ENCODE measurements at places on chromosomes 1 and 21.

- no peak for DNase-seq
Measured at GRCh38 chr1:208977638-208978256, 605.8 kb upstream of the CAMK1G start.

GRCh38 chr1:40784141-40784770, 669 bp downstream of the KCNQ4 start:
- no peak for DNase-seq

DNA sequence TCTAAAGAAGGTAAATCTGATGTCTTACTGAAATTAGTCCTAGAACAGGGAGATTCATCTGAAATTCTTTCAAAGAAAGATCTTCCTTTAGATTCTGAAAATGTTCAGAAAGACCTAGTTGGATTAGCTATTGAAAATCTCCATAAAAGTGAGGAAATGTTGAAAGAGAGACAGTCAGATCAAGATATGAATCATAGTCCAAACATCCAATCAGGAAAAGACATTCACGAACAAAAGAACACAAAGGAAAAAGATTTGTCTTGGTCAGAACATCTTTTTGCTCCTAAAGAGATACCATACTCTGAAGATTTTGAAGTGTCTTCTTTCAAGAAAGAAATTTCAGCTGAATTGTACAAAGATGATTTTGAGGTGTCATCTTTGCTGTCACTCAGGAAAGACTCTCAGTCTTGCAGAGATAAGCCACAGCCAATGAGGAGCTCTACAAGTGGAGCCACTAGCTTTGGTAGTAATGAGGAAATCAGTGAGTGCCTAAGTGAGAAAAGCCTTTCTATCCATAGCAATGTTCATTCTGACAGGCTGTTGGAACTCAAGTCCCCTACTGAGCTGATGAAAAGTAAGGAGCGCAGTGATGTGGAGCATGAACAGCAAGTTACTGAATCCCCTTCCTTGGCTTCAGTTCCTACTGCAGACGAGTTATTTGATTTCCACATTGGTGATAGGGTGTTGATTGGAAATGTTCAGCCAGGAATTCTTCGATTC, 61.6 kb upstream of the QSOX1 start:
- DNase-seq = no peak

- DNase-seq = no peak
Measured at GRCh38 chr1:84583648-84584047, 9.4 kb upstream of the CTBS start.

DNA sequence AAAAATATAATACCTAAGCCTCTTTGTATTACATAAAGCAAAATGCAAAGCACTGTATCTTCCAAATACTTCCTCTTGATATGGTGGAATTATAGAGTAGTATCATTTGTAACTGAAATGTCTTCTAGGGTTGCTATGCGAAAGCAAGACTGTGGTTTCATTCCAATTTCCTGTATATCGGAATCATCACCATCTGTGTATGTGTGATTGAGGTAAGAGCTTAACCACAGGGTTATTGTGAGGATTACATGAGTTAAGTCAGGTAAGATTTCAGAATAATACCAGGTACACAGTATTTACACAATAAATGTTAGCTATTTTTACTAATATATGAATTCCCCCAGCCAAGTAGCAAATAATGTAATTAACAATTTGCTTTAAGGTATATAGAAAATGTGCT, 24.7 kb downstream of the CD53 start:
- no peak for DNase-seq

DNA sequence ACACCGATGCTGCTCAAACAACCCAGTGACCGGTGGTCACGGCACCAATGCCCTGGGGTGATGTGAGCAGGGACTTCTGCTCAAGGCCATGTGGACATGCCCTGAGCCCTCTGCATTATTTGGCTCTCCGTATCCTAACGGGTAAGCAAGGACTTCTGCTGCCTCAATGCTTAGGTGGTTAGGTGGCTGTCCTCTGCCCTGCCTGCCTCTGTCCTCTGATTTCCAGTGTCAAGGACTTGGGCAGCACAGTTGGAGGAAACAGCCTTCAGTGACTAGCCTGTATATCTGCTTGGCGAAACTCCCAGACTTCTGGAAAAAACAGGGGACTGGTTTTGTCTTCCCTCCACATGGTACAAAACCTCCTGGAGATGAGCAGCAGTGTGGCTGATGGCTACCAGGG, 34.5 kb downstream of the DNAJC11 start:
- DNase-seq = no peak

DNA sequence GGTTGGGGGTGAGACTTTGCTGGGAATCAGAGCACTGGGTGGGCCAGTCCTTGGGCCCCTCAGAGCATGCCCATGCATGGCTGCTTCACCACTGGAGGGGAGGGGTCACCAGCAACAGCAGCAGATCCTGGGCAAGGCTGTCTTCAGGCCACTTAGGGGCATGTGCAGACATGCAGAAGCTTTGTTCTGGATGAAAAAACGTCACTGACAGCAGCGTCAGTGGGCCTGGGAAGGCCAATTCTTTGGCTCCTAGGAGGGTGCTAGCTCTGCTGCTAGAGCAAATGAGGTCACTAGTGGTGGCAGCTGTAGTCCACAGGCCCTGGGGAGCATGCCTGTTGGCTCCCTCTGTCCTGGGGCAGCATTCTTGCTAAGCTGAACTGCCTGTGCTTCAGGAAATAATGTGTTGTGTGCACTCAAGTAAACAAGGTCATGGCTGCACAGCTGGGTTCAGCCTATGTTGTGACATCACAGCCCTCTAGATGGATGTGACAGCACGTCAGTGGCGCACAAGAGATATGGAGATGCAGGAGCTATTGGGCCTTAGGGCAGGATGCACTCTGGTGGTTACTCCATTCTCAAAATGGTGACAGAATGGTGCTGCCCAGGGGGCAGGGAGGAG, 27.0 kb downstream of the ZC3H11B start:
- no peak for DNase-seq

DNA sequence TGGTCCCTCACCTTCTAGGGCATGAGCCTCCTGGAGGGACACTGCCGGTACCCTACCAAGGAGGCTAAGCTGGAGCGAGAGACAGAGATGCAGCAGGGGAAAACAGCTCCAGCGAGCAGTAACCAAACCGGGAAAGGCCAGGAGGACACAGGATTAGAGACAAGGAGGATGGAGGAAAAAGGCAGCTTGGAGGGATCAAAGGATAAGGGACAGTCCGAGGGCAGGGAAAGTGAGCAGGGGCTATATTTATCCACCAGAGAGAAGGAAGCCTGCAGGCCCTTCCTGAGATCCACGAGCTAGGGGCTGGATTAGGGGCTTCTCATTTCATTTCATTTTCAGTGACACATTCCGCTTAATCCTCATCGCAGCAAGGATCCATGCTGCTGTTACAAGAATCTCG, 33.8 kb upstream of the PRELP start:
- no peak for DNase-seq

GRCh38 chr1:232593717-232594502, 36.0 kb downstream of the SIPA1L2 start:
- no peak for DNase-seq

GRCh38 chr1:68322096-68322495, 89.8 kb upstream of the WLS start:
- no peak for DNase-seq

DNA sequence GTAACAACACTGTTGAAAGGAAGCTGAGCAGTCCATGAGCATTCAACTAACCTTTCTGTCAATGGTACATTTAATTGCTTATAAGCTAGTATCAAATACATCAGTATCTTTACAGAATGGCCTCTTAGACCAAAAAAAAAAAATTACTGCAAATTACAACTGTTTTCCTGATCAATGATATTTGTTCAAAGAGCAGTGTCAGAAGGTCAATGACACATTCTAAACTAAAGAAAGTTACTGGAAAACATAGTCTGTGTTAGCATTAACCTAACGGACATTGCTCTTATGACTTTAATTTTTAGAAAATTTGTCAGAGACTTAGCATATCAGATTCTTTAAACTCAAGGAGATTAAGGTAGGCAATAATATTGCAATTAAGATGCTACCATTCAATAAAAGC, 162.5 kb downstream of the KCNT2 start:
- DNase-seq = no peak

- no peak for DNase-seq
Measured at GRCh38 chr1:83717785-83718184, 281.1 kb downstream of the TTLL7 start.

DNA sequence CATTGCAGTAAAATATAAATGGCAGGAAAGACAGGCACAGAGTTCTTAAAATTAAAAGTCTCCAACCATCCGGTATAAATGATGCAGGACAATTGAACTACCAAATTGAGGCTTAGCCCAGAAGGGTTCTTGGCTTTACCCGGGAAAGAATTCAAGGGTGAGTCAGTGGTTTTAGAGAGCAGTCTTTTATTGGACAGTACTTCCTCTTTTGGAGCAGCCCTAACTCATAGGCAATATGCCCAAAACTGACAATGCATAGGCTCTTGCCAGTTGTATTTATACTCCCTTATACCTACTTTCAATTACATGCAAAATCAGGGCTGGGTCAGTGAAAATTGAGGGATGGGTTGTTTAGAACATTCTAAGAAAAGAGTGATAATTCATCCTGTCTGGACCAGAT, 1628.9 kb upstream of the PRMT6 start:
- DNase-seq = no peak

- DNase-seq = no peak
Measured at GRCh38 chr21:38300141-38300578, 43.4 kb downstream of the KCNJ15 start.

DNA sequence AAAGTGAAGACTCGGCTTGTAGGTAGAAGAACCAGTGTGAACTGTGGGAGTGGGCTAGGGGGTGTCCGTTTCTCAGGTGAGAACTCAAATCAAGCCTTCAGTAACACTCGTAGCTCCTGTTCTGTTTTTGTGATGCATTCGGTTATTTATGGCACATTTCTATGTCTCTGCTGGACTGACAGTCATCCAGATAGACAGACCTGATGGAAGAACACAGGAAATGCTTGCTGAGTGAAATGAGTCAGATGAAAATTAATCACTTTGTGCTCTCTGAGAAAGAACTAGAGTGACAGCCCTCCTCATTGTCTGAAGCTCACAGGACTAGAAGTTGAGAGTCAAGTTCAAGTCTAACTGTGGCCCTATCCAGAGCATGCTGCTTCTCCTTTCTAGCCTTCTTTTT, 360.1 kb upstream of the PLXNA2 start:
- DNase-seq = no peak

DNA sequence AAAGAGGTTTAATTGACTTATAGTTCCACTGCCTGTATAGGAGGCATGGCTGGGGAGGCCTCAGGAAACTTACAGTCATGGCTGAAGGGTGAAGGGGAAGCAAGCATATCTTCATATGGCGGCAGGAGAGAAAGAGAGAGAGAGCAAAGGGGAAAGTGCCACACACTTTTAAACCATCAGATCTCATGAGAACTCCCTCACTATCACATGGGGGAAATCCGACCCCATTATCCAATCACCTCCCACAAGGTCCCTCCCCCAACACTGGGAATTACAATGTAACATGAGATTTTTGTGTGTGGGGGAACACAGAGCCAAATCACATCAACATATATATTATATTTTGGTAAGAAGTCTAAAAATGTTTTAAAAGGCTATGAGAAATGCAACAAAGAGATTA, 27.2 kb downstream of the FABP3 start:
- no peak for DNase-seq

GRCh38 chr1:168792592-168793125, 63.7 kb upstream of the DPT start:
- no peak for DNase-seq

- DNase-seq = no peak
Measured at GRCh38 chr1:246709835-246710234, 14.4 kb upstream of the SCCPDH start.

DNA sequence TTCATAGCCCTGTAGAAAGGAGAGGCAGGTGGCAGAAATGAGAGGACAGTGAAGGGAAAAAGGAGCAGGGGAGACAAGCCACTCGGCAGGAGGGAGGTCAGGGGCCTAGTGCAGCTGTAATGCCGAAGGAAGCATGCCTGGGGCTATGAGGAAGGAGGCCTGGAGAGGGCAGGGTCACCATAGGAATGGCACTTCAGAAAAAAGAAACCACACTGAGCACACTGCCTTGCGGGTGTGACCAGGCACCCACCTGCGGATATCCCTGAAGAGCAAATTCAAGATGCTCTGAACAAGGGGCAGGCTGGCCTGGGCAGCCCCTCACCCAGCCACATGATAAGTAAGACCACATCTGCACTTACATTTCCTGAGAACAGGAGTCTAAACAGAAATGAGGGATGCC, 104.7 kb downstream of the JAK1 start:
- no peak for DNase-seq

DNA sequence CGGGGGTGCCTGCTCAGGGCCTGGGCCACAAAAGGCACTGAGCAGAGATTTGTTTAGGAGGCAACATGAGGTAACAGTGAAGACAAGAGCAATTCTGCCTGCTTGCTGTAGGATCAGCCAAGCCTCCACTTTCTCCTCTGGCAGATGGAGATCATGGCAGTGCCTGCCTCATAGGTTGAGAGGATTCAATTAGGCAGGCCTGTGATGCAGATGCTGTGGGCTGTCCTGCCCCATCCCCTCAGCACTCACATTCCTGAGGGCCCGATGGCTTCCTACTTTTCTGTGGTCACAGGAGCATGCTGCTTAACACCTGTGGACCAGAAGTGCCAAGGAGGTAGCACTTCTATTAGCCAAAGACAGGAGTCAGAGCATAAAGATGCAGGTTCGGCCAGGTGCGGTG, 1.2 kb upstream of the UBL4B start:
- DNase-seq = no peak

DNA sequence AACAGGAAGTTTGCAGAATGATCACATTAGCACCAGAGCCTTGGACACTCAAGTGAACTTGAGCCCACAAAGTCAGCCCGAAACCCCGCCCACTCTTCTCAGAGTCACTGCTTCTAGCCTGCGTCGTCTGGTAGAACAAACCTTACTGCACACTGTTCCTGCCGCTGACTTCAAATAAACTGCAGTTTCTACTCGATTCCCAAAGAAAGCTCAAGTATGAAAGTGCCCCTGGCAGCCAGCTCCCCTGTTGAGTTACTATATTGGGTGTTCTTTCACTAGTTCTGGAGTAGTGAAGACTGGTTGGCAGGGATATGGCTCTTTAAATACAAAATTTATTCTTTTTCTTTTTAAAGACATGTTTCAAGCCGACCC, 164.7 kb downstream of the GALNT2 start:
- no peak for DNase-seq

DNA sequence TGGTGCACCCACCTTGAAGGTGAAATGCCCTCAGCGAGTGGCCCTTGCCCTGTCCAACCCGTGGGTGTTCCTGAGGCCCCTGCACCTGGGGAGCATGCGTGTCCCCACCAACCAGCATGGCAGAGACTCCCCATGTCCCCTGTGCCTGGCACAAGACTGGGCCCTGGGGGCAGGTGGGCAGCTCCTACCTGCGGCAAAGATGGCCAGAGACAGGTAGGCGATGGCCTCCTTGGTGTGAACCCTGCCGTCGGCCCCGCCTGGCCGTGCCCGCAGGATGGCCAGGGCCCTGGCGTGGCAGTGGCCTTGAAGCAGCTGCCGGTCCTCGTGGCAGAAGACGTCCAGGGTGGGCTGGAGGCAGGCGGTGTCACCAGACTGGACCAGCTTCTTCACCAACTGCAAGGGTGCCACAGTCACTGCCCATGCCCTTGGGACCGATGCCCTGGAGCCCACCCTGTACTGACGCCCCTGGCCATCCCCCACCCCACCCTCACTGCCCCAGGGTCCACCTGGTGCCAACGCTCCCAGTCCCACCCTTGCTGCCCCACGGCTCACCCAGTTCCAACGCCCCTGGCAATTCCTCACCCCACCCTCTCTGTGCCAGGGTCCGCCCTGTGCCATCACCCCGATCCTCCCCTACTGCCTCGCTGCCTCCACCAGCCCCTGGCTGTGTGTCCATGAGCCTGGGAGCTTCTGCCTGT, 15.7 kb downstream of the TTC34 start:
- DNase-seq = no peak

Data from NCI-H1694 (cell line).